Substantia nigra (tissue), 51 donors: ENCODE measurements at places on chromosomes 12 and 14.
A peak's percentile ranks its signal among the peaks of the same experiment; 100 is the strongest.

GRCh38 chr12:93502802-93503623, 35.7 kb downstream of the MRPL42 start:
- DNase-seq, result peak; percentile 19

- DNase-seq, result no peak
These were observed 179.1 kb downstream of the KITLG start for GRCh38 chr12:88401155-88401554.

DNA sequence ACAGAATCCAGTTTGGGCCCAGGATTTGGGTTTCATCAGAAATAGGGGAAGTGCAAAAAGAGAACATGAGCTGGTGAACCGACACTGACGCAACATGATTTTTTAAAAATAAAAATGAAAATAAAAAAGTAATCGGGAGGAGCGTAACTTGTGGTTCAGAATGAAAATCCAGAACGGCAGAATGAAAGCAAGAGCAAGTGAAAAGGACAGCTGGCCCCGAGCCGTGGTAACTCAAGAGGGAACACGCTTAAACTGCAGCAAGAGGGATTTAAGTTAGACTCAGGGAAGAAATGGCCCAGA, 1.6 kb downstream of the SLC6A12 start:
- DNase-seq, result no peak

DNA sequence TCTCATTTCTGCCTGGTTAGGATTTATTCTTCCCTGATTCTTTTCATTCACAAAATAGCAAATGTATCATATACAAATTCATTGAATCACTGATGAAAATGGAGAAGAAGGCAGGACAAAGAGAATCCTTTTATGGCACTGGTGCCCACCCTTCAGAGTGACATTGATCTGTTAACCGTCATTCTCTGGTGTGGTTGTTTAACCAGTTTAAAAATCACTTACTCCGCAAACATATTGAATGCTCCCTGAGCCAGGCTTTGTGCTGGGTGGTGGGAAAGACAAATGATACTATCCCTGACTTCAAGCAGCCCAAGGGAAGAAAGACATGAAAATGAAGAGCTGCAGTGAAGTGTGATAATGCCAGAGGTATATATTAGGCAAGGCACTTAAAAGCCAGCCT, 187.5 kb upstream of the SLC38A2 start:
- no peak for DNase-seq

GRCh38 chr14:54186821-54187763, 209.7 kb upstream of the CDKN3 start:
- no peak for DNase-seq

DNA sequence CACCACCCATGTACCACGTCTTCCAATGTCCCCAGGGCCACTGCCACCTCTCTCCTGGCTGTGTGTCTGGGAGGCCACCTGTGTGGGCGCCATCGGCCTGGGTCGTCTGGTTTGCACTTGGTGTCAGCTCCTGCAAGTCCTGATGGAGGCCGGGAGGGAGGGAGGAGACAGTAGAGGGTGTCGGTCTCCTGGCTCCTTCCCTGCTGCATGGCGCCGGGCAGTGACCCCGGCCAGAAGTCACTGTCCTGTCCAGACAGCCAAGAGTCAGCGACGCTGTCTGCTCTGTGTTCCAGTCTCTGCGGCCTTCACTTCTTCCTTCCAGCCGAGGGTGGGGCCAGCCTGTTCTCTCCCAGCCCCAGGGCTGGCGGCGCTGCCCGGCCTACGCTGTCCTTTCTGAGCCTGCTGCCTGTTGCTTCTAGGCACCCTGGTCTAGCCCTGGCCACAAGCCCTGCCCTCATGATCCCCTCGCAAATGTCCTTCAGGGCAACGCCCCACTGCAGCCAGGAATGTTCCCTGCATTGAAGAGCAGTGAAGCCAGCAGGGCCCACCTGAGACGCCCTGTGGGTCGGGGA, 13.0 kb upstream of the LBHD2 start:
- no peak for DNase-seq

DNA sequence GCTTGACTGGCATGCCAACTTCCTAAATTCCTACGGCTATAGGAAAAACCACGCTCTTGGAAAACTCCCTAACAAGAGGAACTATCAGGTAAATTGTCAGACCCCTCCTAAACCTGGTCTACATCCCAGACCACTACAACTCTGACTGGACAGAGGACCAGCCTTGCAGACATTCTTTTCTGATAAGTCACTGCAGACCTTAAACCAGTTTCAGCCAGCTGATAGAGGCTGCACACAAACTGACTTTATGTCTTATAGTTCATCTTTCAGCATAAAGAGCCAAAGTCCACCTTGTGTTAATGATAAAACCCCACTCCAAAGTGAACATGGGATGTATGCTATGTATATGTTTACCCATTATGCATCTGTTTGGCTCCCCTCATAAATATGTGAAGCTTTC, 166.6 kb downstream of the KTN1 start:
- no peak for DNase-seq

DNA sequence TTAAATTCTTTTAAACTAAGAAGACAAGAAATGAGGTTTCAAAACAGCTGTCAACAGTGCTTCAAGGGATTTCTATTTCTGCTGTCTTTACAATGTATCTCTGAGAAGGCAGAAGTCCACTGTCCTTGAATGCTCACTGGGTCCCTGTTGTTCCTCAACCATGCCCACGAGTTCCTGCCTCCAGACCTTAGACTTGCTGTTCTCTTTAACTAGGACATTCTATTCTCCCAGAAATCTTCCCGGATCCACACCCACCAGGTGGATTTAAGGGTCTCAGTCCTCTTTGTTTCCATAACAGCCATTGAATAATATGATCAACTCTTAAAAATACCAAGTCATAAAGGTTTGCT, 6.7 kb upstream of the SLC41A2 start:
- no peak for DNase-seq

- no peak for DNase-seq
These were observed 99.8 kb upstream of the RESF1 start for GRCh38 chr12:31859232-31859977.
